ENCODE measurements at places on chromosomes 4 and X.

DNA sequence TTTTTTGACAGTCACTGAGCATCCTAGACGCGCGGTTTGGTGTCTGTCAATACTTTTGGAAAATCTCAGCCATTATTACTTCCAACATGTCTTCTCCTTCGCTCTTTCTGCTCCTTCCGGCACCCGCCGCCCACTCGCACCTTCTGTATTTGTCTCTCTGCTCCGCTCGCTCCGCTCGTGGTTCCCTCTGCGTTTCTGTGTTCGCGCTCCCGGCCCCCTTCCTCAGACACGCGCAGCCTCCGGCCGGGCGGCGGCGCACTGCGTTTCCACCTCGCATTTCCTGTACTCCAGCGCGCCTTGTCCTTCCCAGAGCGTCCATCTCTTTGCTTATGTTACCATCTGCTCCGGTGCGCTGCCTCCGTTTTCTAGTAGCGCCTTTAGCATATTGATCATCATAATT, 21.1 kb downstream of the PDE6B start:
- DNase-seq = no peak

- no peak for DNase-seq
Observed at GRCh38 chr4:28385801-28386200, 1525.2 kb downstream of the STIM2 start.

- no peak for DNase-seq
Observed at GRCh38 chrX:46912098-46912602, at the start of gene JADE3. TSS of gene JADE3 (plus strand) at chrX:46912421. CDS start at chrX:46984895, 72,474 bp downstream.

DNA sequence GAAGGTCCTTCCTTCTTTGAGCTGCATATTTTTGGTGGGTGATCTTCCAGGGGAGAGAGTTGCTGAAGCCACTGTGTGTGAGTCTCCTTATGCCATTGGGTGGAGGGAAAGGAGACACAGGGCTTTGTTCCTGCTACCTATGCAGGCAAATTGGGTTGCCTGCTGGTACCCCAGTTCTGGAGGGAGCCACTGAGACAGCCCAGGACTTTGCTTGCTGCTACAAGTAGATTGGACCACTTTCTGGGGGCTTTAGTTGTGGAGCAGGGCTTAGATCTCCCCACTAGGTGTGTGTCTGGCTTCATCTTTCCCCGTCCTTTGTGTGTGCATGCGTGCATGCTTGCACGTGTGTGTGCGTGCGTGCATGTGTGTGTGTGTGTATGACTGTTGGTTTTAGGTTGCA, 10.0 kb downstream of the CITED1 start:
- no peak for DNase-seq

DNA sequence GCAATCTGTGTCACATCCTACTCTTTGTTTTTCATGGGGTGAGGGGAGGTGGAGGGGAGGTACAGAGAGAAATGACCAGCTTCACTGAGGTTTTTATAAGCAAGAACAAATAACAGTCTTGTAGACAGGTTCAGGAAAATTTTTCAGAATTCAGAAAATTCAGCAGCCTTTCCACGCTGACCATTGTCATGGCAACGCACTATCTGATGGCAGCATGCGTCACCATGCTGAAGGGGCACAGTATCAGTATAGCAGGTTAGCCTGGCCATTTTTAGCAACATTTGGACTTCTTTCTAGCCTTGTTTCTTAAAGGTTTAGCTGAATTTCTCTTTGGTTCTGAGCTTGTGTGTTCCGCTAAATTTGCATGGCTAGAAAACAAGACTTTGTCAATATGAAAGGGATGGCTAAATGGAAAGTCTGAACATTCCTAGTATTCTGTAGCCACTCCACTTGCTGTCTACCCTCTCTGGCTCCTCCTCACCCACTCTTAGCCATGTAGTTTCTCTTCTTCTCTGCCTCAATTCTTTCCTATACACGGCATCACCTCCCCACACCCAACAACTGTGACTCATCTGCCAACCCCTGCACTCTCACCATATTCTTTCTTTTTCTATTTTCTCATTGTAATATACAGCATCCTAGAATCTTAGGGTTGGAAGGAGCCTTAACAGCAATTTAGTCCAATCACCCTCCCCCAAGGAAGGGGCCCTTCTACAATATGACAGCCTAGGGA, 42.7 kb upstream of the CITED1 start:
- no peak for DNase-seq

DNA sequence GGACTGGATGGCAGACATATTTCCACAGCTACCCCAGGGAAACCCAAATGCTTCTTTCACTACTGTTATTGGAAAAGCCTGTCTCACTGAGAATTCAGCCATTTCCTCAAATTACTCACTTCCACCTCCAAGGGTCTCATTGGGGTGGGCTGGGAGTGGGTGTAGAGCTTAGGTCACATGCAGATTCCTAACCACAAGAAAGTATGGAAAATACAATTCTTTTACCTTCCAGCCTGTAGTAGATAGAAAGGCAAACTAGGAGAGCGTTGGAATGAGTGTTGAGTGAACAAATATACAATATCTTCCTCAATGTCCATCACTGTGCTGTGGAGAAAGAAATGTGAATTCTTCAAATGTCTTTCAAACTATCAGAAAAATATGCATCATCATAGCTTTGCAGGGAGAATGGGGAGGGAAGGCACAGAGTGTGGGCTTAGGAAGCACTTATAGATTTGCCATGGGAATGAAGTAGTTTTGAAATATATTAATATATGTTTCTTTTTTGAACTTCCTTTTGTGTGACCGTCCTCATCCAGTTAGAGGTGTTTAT, 245.3 kb upstream of the JADE1 start:
- DNase-seq = no peak

GRCh38 chrX:23035493-23035892, 35.7 kb downstream of the DDX53 start:
- no peak for DNase-seq

DNA sequence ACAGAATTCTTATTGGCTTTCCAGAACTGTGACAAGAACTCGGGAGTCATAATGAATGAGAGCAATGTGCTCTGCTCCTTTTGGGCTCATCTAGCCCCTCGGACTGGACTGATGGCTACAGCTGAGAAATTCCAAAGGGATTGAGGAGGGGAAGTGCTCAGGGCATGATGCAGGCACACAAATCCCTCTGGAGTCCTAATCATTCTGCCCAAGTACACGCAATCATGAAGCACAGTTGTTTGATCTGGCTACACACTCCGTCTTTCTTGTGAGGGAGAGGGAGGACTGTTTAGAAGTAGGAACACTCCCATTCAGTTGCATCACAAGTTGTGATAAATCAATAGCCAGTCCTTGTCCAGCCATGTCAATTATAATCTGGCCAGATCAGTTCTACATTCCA, 237.5 kb downstream of the COL25A1 start:
- no peak for DNase-seq

GRCh38 chr4:122977103-122977502, 54.7 kb upstream of the NUDT6 start:
- DNase-seq = no peak

- DNase-seq = no peak
Observed at GRCh38 chr4:154908168-154908567, 127.1 kb downstream of the RBM46 start.
